ENCODE measurements at places on chromosomes 3 and 15. TPM values are rescaled to one million over a fixed set of nuclear protein-coding genes. Genes with fewer than 3 reads are reported as not detected.

GOLGA6D gene
- not detected for total RNA-seq

NEIL1 gene
- total RNA-seq: 35.8 TPM

PLA1A gene
- 1.1 TPM for total RNA-seq

RETNLB gene
- total RNA-seq: not detected

DNA sequence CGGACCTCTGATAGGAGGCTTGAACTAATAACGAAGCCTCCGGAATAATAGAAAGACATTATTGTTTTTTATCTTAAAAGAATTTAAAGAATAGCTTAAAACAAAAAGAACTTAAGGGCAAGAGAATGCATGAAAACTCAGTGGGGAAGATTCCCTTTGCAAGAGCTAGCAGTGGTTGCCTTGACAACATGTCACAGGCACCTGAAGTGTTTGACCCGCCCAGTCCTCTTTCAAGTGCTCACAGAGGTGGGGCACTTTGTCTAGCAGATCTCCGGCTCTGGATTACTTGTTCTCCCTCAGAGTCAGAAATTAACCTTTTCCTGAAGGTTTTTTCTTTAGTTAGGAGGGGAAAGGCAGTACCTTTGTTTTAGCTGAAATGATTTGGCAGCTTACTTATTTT is 37.8 kb downstream of the LARS2 start:
- peaks cover 5% of the 10 kb centered on the region for H3K4me1 ChIP-seq
- H3K4me3 ChIP-seq: no peak overlapping the region
- no peak for DNase-seq
- no peaks in the 10 kb centered on the region for H3K27me3 ChIP-seq

DNA sequence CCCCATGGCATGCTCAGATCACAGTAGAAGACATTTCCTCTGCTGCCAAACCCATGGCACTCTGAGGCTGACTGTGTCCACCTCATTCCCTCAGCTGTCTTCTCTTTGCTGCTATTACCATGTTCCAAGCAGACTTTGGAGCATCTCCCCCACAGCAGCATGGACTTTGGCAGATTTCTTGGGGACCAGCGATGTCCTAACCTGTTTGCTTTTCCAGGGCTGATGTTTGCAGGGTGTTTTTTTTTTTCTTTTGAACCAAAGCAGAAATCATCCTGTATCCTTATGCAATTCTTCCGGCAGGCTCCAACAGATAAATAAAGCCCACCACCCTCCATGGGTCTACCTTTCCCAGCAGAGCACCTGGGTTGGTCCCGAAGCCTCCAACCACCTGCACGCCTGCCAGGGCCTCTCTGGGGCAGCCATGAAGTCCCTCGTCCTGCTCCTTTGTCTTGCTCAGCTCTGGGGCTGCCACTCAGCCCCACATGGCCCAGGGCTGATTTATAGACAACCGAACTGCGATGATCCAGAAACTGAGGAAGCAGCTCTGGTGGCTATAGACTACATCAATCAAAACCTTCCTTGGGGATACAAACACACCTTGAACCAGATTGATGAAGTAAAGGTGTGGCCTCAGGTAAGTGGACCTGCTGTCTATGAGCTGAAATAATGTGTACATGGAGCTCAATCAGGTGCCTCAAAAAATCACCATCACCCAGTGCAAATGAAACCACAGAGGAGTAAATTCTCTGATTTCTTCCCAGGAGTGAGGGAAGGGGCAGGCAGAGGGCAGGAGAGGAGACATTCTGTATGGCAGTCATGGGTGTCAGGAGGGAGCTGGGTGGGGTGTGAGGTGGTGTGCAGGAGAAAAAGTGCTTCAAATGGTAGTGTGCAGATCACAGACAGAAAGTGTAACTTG is at the start of gene AHSG:
Gene AHSG, plus strand, starts transcription at position 340 of the 916 bp plus-strand sequence. Its CDS starts 82 bp downstream, at position 422.
- H3K4me3 ChIP-seq: no peak within 1 kb of the TSS
- no peak for DNase-seq
- H3K4me1 ChIP-seq: peaks cover 16% of the 10 kb centered on the region
- H3K36me3 ChIP-seq: no peaks in the 10 kb centered on the region
- H3K27ac ChIP-seq: no peak within 1 kb of the TSS
- H3K27me3 ChIP-seq: peaks cover 28% of the 10 kb centered on the region

GRCh38 chr3:17407576-17407975 is 334.9 kb downstream of the TBC1D5 start:
- no peaks in the 10 kb centered on the region for H3K27me3 ChIP-seq
- no peak overlapping the region for H3K27ac ChIP-seq
- DNase-seq: no peak
- no peaks in the 10 kb centered on the region for H3K4me1 ChIP-seq
- peaks cover 23% of the 10 kb centered on the region for H3K36me3 ChIP-seq

- no peaks in the 10 kb centered on the region for H3K27me3 ChIP-seq
- no peak for DNase-seq
- no peak overlapping the region for H3K27ac ChIP-seq
Measured at GRCh38 chr3:42102571-42102970, 11.4 kb downstream of the TRAK1 start.

GRCh38 chr15:75109736-75110130 is 86.3 kb downstream of the PPCDC start:
- H3K4me3 ChIP-seq: no peak overlapping the region
- H3K4me1 ChIP-seq: peaks cover 89% of the 10 kb centered on the region
- no peak for DNase-seq
- H3K27me3 ChIP-seq: no peaks in the 10 kb centered on the region
- H3K27ac ChIP-seq: no peak overlapping the region

DRD3 gene
- total RNA-seq: not detected

LEKR1 gene
- total RNA-seq: 2.9 TPM

- no peaks in the 10 kb centered on the region for H3K27me3 ChIP-seq
- no peak for DNase-seq
- H3K27ac ChIP-seq: no peak overlapping the region
Measured at GRCh38 chr3:69983546-69984265, 15.8 kb upstream of the SAMMSON start.

GRCh38 chr3:38138349-38139190 is at the start of gene MYD88:
Gene MYD88, plus strand, starts transcription at chr3:38138661. Its CDS starts 40 bp downstream, at chr3:38138701.
- peaks cover 51% of the 10 kb centered on the region for H3K36me3 ChIP-seq
- H3K27ac ChIP-seq: peak within 1 kb of the TSS; percentile 99
- peak within 1 kb of the TSS; percentile 97 for H3K4me3 ChIP-seq
- H3K4me1 ChIP-seq: peaks cover 68% of the 10 kb centered on the region
- peak; percentile 84 for DNase-seq
